CD4-positive, alpha-beta T cell treated with Interleukin-17A for 4 hours (primary cell): ENCODE measurements at places on chromosomes 7 and 10.

DNA sequence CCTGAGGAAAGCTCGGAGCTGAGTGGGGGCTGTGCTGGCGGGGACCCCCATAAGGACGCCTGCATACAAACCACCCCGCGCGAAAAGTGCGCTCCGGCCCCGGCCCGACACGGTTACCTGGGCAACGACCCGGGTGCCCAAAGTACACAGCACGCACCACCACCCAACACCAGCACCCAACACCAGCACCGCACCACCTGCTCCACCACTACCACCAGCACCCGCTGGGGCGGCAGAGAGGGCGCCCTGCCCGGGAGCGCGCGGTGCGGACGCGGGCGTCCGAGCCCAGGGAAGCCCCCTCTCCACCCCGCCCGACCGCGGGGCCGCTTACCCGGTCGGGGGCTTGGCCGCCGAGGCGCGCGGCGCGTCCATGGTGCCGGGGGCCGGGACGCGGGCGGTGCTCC lies 345 bp downstream of the COBL start:
- DNase-seq: no peak

GRCh38 chr7:83882551-83882950 lies 233.6 kb upstream of the SEMA3E start:
- DNase-seq: no peak

- DNase-seq: no peak
Observed at GRCh38 chr7:128681794-128682537, 9.9 kb downstream of the GARIN1A start.

- DNase-seq: no peak
Observed at GRCh38 chr7:116715077-116715476, 43.1 kb downstream of the MET start.

DNA sequence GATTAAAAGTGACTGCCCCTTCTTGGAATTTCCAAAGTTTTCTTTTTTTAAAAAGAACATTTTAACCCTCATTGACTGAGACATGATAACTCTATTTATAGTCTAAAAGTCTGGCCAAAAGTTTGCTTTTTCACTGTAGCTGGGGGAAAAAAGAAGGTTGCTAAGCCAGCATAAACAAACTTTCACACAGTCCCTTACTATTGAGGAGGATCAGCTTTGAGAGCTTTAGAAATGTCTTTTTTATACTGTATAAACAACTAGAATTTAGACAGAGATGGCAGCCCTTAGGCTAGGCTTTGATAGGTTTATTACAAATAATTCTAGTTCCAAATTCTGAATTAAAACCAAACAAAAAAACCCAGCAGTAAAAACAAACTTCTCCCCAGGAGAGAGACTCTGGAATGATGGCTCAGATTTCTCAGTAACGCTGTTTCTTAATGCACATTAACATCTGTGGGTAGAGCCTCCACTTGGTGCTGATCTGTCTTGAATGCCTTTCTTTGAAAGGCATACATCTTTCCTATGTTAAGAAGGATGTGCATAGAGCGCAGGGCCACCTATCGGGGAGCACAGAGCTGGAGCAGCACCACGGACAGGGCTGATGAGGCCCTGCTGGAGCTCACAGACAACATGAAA lies 100.9 kb upstream of the PDLIM1 start:
- no peak for DNase-seq

DNA sequence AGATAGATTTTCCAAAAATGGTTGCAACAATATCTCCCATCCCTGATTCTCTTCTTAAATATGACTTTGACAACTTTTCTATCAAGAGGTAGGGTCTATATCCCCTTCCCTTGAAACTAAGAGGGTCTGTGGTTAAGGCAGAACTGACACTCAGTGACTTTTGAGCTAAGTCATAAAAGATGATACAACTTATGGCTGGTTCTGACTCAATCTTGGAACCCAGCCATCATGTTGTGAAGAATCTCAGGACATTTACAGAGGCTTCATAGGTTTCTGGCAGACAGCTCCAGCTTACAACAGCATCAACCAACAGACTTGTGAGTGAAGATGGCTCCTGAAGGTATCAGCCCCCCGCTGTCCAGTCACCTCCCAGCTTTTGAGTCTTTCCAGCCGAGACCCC lies 203.5 kb downstream of the RNLS start:
- DNase-seq: no peak

DNA sequence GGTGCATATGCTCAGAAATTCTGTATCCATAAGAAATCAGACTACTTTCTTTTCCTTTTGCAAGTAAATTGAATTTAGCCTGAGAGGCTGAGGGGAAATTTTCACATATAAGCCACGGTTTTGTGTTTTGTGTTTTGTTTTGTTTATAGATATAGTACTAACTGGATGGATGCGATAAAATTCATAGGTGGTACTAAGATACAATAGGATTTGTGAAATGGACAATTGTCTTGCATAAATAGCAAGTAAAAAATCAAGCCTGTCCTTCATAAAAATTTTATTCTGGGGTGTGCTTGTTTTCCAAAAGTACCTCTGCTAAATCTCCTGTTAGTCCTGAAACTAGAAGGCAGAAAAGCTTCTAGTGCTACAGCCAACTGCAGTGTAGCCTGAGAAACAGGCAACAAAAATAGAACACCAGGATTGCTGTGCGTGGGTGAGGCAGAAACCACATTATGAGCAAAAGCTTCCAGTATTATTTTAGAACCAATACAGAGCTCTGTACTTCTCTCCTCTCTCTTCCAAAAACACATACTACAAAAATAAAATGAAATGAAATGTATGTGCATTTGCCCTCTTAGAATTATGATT lies 634 bp upstream of the HDAC9 start:
- DNase-seq: no peak

DNA sequence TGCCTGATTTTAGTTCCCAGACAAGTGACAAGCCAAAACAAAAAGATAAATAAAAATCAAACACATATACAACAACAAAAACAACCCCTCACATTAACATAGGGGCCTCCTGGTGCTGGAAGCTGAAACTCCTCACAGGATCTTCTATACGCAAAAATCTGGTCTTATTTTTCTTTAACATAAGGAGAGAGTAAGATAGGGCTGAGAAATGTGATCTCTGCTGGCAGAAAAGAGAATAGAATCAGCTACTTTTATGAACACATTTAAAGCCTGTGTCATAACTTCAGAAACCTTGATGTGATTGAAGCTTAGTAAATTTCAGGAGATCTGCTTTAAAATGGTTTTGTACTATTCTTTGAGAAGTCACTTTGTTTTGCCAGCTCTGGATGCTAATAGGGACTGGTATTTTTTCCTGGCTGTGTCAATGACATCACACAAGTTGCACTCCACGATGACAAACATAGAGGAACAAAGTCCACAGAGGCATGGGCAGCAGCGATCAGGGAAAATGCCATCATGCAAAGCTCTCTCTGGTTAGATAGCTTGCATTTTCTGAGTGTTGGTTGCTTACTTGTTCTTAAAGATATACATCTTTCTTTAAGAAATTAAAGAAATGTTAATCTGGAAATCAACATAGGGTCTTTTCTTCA lies 176.6 kb upstream of the SP4 start:
- DNase-seq: no peak

DNA sequence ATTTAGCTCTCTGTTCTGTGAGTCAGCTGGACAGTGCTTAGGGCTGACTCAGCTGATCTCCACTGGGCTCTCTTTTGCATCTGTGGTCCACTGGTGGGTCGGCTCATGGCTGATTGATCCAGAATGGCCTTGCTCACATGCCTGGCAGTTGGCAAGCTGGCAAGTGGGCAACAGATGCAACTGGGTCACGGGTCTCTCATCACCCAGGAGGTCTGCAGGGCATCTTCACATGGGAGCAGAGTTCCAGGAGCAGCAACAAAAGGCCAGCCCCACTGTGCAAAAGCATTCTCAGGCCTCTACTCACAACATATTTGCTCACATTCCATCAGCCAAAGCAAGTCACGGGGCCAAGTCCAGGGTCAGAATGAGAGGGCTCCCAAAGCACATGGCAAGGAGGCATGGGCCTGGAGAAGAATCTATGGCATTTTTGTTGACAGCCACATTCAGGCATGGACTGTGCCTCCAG lies 98.8 kb downstream of the OAT start:
- no peak for DNase-seq
